Activated naive CD4-positive, alpha-beta T cell treated with anti-CD3 and anti-CD28 coated beads for 36 hours (primary cell): ENCODE measurements at places on chromosomes 7 and 10.

DNA sequence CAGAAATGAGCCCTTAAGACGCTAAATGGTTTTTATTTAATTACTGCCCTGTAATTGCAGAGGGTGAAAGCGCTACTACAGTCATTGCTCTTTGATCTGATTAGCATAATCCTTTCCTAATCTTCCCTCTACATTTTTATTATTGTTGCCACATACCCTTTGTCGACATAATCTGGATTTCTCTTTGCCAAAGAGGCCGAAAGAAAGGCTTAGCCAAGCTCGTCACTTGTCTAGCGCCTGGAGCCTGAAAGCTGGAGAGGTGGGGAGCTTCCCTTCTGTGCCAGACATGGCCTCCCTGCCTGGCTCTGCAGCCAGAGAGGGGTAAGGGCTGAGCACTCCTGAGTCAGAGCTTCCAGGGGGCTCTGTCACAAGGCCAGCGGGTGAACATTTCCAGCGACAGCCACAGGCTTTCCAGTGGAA lies 145.9 kb downstream of the PRKAG2 start:
- DNase-seq = no peak

GRCh38 chr10:93722550-93722949 lies 20.2 kb upstream of the FRA10AC1 start:
- no peak for DNase-seq

DNA sequence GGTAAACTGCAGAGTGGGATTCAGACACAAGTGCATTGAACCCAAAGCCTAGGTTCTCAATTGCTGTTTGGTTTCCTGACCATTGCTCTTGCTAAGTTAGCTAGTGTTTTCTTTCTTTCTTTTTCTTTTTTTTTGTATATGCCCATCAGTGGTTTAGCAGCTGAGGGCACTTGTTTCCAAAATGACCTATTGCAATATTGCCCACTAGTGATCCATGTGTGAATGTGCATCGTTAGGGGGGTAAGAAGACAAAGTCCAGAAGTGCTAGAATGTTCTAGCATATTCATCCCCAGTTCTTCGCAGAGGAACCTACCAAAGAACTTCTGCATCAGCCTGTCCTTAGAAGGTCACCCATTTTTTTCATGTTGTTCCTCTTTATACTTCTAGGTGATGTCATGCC lies 252.8 kb upstream of the GPR26 start:
- no peak for DNase-seq

GRCh38 chr10:124621637-124622036 lies 122.5 kb downstream of the FAM53B start:
- no peak for DNase-seq

DNA sequence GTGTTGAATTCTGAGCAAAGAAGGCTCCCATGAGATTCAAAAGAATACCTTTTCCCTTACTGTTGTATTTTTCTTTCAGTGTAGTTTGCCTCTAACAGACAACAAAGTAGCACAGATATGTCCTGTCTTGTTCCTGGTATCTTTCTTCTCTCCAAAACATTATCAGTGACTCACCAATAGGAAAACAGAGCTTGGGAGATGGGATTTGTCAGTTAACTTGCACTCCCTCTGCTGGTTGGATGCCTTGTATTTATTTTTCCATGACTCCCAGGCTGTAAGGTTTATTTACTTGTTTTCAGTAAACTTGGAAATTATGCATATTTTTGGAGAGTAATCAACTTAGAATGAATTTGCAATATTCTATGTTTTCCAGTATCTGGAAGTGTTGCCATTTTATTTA lies 129.7 kb downstream of the SAMD9 start:
- no peak for DNase-seq

DNA sequence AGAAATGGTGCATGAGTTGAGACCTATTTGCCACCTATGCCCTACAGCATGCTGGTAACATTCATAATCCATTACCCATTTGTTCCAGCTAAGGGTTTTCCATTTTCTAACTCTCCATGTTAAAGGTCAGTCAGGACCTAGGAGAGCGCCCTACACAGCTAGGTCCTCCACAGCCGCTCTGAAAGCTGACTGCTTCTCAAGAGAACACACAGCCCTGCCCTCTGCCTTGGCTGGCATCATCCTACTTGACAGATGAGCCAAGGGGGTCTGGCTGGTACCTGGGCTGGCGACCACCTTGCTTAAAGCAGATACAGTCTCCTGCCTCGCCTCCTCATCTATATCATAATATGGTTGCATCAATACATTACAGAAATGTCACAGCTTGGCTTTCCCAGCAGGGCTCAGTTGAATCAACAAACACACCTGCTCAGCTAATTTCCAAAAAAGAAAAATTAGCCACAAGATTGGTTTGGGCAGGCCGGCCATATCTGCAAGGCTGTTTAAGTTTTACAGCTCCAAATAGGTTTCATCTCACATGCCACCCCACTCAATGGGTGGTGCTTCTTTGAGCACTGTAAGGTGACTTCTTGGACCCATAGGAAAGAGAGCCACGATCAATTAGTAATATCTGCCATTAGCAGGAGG lies 17.3 kb downstream of the TLL2 start:
- DNase-seq = peak; percentile 14

GRCh38 chr7:88545663-88546062 lies 213.8 kb upstream of the ZNF804B start:
- DNase-seq = no peak

DNA sequence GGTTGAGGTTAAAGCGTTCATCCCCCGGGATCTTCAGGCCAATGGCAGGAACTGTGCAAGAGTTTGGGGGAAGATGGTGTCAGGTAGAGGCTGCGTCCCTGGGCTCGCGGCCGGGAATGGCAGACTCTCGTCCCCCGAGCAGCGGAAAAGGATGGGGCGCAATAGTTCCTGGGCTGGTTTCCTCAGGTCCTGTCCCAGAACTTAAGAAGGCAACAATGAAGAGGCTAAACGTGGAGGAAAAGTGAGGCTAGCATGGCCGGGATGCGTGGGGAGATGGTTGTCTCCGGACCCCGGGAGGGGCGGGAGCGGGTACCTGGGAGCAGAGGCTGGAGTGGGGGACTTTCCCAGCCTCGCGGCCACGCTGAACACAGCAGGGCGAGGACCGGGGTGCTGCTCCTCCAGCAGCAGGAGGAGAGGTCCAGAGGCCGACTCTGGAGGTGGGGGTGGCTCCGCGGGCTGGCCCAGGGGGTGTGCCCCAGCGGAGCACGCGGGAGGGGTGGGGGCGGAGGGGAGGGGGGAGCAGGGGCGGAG lies 882 bp downstream of the IRF5 start:
- DNase-seq = no peak

DNA sequence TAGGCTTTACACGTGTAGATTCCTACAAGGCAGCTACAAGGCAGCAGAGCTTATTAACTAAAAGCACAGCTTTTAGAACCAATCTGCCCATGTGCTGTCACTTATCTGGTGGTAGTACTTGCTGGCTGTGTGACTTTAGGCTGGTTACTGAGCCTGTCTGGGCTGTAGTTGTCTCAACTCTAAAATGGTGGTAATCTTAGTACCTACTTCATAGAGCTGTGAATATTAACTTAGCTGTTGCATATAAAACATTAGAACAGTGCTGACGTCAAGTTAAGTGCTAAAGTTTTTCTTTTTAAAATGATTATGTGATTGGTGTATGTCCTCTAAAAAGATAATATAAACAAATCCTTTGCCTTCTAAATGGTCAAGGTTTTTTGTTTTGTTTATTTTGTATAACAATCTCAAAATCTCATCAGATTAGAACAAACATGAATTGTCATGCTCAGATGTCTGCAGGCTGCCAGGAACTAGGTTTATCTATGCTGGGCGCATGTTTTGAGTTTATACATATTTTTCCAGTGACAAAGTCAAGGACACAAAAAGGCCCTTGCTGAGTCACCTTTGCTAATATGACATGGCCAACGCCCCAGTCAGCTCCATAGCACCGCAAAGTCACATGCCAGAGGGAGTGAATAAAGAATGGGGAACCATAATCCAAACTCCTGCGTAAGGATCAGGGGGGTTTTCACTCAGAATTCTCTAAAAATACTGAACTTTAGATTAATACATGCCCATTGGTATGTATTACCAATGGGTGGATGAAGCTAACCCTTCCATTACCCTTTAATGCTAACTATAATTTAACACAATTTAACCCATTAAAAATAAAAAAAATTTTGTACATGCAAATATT lies 39.8 kb upstream of the ARL4A start:
- no peak for DNase-seq

DNA sequence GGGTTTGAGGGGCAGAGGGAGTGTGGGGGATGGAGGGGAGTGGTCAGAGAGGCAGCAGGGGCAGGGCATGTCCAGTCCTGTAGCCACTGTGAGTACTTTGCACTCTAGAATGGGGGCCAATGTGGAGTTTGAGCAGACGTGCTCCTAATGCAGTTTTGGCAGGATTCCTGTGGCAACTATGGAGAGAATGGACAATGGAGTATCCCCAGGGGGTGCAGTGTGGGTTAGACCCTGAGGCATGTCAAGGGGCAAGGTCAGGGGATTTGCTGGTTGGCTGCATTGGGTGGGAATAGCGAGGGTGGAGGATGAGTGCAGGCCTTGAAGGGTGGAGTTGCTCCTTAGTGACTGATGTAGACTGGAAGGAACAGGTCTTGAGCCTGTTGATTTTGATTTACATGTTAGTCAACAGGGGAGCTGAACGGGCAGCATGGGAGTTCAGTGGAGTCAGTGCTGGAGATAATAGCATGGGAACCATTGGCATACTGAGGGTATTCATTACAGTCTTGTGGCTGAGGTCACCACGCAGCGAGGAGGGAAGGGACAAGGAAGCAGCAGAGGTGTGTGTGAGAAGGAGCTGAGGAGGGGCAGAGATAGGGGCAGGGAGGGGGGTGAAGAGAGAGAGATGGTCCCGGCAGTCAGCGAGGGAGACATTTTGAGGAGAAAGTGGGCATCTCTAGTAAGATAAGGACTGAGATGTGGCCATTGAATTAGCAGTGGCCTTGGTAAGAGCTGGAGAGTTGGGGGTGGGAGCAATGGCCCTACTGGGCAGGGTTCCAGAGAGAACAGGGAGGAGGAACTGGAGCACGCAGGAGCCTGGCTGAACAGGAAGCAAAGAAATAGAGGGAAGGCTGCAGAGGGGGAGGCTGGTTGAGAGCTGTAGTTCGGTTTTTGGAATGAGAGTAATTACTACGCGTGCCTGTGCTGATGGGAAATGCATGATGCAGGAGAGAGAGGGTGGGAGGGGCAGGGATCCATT lies 112.7 kb downstream of the CCNY start:
- no peak for DNase-seq

GRCh38 chr7:152505606-152506005 lies 69.8 kb upstream of the KMT2C start:
- DNase-seq = no peak

DNA sequence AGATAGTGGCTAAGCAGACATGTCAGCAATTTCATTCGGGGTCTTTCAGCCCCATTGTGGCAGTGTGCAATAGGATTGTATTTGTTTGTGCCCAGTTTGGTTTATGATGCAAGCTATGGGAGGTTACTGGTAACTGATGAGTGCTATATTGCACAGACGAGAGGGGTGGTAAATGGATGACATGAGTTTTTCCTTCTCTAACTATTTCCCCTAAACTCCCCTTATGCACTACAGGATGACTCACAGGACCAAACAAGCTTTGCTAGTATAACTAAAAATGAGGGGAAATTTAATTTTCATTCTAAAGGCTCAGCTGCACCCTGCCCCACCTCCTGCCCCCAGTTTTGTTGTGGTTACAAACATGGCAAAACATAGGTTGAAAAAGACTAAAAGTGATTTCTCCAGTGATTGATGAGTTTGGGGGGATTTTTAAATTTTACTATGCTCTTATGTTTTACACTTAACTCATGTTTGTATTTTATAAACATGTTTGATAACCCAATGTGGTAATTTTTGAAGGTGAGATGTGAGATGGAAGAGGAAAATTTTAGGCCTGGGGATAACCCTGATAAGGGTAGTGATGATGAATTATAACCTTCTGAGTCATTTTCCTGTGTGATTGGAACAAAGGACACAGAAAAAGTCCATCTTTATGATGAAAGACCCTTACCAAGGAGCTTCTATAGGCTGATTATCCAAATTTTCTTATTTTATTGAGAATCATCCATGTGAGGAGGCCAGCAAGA lies 60.8 kb upstream of the NAMPT start:
- DNase-seq = peak; percentile 82

DNA sequence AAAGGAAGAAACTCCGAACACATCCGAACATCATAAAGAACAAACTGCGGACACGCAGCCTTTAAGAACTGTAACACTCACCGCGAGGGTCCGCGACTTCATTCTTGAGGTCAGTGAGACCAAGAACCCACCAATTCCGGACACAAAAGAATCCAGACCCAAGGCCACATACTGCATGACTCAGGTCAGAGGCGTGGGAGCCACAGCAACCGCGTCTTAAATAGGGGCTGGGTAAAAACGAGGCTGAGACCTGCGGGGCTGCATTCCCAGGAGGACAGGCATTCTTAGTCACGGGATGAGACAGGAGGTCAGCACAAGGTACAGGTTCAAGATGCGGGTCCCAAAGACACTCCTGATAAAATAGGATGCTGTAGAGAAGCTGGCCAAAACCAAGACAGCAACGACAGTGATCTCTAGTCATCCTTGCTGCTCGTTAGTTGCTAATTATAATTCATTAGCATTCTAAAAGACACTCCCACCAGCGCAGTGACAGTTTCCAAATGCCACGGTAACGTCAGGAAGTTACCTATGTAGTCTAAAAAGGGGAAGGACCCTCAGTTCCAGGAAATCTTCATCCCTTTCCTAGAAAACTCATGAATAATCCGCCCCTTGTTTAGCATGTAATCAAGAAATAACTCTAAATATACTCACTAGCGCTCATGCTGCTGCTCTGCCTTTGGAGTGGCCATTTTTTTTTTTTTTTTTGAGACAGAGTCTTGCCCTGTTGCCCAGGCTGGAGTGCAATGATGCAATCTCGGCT lies 19.3 kb downstream of the AP5Z1 start:
- DNase-seq = no peak

DNA sequence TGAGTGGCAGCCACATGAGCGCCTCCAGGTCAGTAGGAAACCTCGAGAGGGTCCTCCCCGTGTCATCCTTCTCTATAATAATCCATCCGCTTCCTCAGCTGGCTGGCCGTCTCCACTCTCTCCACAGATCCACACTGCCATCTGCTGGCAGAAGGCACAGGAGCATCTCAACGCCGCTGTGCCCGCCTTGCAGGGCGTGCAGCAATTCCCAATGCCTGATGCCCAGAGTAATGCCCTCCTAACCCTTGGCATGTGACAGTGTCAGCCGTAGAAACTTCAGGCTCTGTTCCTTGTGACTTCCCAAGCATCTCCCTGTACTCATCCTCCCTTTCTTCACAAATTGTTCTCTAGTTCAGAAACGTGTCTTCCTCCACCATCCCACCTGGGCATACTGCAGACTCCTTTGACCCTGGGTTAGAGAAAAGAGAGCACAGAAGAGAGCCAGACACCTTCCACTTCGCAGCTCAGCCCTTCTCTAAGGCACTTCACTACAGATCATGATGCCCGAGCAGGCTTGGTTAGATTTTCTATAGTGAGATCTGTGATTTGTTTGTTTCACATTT lies 70.8 kb downstream of the XPNPEP1 start:
- DNase-seq = peak; percentile 87

DNA sequence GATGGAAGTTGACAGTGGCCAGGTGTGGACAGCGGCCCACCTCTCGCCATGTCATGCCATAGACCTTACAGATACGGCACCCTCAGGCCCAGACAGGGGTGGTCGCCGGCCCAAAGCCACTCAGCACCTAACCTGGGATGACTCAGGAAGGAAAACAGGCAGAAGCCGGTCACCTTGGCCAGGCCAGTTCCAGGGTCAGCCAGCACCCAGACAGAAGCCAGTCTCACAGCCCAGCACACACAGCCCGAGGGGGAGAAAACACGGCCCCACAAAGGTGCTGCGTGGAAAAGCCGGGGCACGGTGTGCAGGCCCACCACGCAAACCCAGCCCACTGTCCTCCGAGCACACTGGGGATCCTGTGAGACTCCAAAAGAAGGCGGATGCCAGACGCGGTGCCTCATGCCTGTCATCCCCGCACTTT lies 95.2 kb upstream of the DNAAF5 start:
- no peak for DNase-seq
